ENCODE measurements at places on chromosomes 13 and 19.

- no peak for DNase-seq
Measured at GRCh38 chr19:7230826-7231225, 63.4 kb downstream of the INSR start.

- peak; percentile 21 for DNase-seq
Measured at GRCh38 chr19:58346961-58347929, 6.0 kb downstream of the A1BG start.

GRCh38 chr13:112103961-112104880, 37.3 kb downstream of the SOX1 start:
- no peak for DNase-seq

- no peak for DNase-seq
Measured at GRCh38 chr13:19182536-19182935, 912 bp upstream of the TUBA3C start.

DNA sequence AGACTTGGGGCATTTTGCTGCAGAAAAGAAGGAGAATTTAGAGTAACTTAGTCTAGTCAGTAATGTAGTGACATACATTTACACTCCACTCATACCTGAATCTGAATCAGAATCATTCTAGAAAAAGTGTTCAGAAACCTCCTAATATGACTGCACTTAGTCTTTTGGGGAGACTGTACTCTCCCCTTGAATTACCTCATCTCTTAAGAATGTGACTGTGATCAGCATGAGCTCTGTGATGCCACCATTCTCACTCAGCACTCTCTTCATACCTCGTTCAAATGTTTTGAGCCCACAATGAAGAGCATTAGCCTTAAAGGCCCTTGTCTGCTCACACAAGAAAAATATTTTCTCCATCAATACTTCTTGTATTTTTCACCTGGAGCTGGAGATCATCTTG, 229.4 kb downstream of the FGF14 start:
- no peak for DNase-seq

- no peak for DNase-seq
Measured at GRCh38 chr13:98853771-98854221, 101.3 kb upstream of the SLC15A1 start.

DNA sequence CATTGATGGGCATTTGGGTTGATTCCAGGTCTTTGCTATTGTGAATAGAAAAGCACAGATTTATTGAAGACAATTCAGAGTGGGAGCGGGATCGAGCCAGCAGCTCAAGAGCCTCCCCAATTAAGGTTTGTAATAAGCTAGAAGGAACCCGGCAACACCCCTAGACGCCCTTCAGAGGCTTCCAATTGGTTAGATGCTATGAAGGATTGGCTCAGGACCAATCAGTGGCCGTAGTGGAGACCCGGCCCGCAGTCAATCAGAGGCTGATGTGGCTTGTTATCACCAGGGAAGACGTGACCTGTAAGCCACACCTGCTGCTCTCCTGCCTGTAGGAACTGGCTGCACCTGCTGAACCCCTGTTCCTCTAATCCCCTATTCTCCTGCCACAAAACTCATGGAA, 14.6 kb downstream of the SIGLEC11 start:
- DNase-seq: no peak

GRCh38 chr19:43809762-43810696, 7.8 kb upstream of the LYPD5 start:
- no peak for DNase-seq

DNA sequence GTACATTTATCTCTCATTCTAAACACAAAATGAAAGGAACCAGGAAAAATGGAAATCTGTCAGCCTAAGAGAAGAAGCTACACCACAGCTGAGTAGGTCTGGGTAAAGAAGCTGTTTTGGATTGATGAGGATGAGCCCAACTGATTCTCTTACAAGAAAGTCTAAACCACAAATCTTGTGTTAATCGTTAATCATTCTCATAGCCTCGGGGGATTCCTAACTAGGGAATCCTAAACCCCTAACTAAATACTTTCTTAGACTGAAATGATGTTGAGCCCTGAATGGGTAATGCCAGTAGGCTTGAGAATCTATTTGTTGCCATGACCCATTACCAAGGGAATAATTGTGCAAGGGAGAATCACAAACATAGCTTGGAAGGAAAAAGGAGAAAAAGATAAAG, 327.5 kb upstream of the SPRY2 start:
- DNase-seq: no peak

- DNase-seq: no peak
Measured at GRCh38 chr13:110228936-110229904, 77.7 kb downstream of the COL4A1 start.

- no peak for DNase-seq
Measured at GRCh38 chr13:59016250-59016649, 1147.5 kb downstream of the DIAPH3 start.

DNA sequence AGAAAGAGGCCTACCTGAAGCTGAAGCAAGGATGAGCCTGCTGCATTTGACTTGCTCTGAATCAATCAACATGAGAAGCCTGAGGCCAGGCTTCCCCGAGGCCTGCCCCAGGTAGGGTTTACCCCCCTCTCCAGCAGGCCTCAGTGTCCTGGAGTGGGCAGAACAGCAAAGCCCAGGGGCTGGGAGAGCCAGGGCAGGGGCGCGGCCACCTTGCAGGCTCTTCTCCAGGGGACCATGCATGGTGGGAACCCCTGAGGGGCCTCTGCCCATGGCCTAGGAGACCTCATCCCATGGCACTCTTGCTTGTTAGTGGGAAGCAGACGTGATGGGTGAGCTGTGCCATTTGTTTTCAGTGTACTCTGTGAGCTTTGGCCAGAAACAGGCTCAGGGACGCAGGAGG, 19.9 kb upstream of the LRP3 start:
- no peak for DNase-seq

DNA sequence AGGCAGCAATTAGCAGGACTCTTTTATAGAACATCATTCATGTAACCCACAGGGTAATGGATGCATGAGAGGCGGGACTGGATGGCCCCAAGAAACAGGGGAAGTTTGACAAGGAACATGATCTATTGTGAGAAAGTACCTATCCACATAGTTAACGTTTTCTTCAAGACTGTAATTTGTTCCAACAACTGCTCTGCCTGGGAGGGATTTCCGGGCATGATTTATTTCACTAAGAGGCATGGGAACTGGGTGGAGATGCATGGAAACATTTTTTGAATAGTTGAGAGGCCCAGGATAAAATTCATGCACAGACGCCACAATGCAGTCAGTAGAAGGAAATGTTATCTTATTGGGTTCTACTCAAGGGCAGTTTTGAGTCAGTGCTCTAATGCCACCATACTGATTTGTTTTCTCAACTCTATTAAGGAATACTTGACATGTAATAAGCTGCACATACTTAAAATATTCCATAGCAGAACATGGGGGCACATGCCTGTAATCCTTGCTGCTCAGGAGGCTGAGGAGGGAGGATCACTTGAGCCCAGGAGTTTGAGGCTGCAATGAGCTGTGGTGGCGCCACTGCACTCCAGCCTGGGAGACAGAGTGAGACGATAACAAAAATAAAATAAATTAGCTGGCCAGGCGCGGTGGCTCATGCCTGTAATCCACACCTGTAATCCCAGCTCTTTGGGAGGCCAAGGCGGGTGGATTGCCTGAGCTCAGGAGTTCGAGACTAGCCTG, 9.9 kb upstream of the ATG4D start:
- no peak for DNase-seq

Measured in tibial nerve (tissue), 4 donors.